Activated CD4-positive, alpha-beta T cell treated with anti-CD3 and anti-CD28 coated beads for 4 hours (primary cell): ENCODE measurements at places on chromosomes 12 and 14.

DNA sequence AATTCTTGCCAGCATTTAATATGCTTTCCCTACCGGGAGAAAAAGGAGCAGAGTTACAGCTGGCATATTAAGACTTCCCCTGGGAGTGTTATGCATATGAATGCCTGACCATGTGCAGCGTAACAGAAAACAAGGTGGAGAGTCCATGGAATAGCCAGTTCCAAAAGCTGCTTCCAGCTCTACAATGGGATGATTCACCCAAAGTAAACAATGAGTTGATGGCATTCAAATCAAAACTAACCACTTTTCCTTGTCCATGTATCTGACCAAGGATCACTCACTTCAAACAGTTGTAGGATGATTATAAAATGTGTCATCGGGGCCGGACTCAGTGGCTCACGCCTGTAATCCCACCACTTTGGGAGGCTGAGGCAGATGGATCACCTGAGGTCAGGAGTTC lies 48.1 kb upstream of the BICDL1 start:
- DNase-seq = no peak

DNA sequence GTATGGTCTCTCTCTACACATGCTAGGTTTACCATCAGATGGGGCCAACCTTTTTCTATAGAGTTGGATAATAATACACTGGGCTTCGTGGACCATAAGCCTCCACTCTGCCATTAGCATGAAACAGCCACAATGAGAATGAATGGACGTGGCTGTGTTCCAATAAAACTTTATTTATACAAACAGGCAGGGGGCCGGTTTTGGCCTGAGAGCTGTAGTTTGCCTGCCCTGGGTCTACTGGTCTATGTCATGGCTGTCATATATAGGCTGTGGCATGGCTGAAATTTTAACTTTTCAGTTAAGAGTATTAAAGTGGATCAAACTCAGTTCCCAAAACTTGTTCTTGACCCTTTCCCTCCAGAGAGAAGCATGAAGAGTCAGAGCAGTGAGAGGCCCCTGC lies 120.3 kb upstream of the MYL2 start:
- DNase-seq = no peak

DNA sequence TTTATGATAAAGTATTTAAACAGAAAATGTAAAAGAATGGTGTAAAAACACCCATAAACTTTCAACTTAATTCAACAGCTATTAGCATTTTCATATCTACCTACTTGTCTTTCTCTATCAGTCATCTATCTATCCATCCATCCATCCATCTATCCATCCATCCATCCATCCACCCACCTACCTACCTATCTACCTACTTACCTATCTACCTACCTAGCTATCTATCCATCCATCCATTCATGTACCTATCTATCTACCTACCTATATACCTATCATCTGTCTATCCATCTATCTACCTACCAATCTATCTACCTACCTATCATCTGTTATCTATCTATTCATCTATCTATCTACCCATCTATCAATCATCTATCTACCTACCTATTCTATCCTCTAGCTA lies 8.5 kb downstream of the NOS1 start:
- DNase-seq = no peak

DNA sequence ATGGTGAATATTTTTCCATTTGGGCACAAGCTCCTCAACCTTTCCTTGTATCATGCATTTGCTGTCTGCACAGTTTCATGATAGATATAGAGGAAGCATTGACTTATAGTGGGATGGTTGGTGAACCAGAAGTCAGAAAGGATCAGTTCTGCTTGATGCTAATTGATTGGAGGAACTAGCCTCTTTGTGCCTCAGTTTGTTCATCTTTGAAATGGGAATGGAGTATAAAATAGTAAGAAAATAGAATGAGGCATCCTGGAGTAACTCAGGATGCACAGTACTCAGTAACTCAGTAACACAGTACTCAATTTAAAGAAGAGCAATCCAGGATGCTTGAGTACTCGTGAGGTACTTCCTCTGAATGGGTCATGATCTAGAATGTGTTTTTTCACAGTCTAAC lies 109.5 kb downstream of the UNC79 start:
- DNase-seq = no peak
